ENCODE measurements at places on chromosomes 2 and 18. TPM values are rescaled to one million over a fixed set of nuclear protein-coding genes. Genes with fewer than 3 reads are reported as not detected.

- DNase-seq, result no peak
These were observed 116.9 kb upstream of the FHL2 start for GRCh38 chr2:105515581-105516415.

DNA sequence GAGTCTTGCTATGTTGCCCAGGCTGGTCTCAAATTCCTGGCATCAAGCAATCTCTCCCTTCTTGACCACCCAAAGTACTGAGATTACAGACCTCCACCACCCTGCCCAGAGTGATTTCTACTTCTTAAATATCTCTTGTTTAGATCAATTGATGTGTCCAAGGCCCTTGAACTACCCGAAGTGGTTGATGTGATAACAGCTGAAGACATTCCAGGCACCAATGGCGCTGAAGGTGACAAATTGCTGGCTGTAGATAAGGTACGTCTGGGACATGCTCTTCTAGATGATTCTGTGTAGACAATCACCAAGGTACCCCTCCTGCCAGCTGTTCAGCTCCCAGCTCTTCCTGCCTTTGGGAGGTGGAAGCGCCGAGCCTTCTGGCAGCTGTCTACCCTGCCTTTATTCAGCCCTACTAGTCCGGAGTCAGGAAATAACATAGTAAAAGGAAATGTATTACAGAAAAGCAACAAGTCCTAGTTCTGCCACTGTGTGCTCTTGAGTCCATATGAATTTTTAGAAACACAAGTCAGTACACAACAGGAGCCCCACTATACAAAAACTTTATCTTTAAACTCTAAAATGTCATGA lies 61.3 kb upstream of the BZW1 start:
- DNase-seq, result no peak

DNA sequence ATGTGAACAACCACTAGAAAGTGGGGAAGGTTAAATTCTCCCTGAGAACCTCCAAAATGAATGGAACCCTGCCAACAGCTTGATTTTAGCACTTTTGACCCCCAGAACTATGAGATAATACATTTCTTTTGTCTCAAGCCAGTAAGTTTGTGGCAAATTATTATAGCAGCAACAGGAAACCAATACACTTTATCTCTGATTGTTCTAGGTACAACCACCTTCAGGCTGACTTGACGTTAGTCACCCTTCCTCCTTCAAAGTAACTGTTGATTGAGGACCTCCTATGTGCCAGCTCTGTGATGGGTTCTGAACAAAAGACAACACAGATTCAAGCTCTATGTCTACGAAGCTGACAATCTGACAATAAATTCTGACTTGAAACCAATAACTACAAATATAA lies 318.9 kb downstream of the NCKAP5 start:
- no peak for DNase-seq

DNA sequence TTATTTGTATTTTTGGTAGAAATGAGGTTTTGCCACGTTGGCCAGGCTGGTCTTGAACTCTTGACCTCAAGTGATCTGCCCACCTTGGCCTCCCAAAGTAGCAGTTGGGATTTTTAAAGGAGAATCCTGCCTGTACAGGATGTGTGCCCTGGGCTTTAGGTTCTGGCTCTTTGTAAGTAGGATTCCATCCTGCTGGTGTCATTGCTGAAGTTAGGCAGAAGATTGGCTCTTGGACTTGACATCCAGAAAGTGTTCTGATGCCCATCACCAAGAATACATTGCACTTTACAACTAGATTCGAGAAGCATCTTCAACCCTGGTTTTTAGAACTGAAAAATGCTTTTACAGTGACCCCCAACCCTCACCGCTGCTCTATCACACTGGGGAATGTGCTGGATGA lies 4.4 kb upstream of the TWIST2 start:
- DNase-seq, result no peak

The CYTIP gene
- 2.3 TPM for polyA plus RNA-seq
